H54 (cell line): ENCODE measurements at places on chromosomes 4 and X.

DNA sequence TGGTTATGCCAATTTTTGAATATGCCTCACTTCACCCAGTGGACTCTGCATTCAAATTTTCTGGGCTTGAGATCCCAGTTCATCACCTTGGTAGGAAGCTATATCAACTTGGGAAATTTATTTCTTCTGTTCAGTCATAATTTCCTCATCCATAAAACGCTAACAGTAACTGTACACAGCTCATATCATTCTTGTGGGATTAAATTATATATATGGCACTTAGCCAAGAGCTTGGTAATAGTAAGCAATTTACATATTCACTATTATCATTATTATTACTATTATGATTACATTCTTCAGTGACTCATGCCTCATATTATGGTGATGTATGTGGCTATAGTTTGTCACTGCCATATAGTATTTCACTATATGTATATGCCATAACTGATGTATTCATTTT lies 177.6 kb downstream of the CPE start:
- DNase-seq = no peak

DNA sequence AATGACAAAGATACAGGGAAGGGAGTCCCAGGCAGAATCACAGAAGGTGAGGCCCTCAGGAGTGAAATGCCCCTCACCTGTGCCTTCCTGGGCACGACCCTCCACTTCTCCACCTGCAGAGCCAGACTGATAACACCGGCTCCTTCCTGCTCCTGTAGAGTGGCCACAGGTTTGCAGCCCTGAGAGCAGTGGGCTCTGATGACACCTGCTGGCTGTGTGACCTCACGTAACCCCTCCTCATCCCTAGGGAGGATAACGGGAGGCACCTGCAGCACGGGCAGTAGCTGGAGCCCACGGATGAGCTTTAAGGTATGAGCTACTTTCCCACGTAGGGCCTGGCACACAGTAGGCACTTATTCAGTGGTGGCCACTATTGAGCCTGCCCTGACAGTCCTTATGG lies 25.5 kb upstream of the MAN2B2 start:
- no peak for DNase-seq

- no peak for DNase-seq
Observed at GRCh38 chr4:33162122-33162521, 2442.0 kb downstream of the PCDH7 start.

DNA sequence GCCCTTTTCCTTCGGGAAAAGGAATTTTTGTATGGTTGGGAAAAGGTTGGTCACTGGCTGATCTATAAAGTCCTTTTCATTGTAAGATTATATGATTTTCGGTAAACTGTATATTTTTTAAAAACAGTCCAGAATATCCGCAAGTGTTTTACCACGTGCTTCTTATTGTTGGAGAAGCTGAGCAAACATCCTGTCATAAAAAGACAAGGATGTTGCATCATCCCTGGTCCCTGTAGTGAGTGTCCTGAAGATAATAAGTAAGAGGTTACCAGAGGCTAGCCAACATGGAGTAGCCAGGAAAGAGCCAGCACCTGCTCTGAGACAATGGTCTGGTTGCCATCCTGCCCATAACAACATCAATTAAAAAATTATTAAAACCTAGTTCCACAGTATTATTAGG lies 5.1 kb downstream of the CXCL9 start:
- DNase-seq = no peak

DNA sequence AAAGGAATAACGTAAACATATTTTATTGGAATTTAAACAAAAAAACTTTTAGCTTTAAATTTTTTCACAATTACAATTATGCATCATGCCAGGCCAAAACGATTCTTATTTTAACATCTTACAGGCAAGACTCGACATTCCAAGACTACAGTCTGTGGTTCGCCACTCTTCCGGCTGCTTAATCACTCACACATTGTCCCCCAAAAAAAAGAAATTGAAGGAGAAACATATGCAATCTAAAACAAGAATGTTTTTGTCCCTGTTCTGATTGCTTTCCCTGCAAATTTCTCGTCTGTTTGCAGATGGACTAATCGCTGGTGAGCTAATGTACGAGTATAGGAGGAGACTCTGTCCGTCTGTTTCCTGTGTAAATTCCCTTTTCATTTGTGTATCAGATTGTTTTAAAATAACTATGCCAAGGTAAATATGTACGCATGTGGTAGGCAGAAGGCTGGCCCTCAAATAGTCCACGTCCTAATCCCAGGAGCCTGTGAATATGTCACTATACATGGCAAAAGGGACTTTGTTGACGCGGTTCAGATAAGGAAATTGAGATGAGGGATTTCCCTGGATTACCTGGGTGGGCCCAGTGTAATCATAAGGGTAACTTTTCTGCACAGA lies 37.7 kb upstream of the MTNR1A start:
- no peak for DNase-seq

- no peak for DNase-seq
Observed at GRCh38 chr4:105158837-105159236, 12.2 kb downstream of the TET2 start.

GRCh38 chrX:335758-336155 lies 17.2 kb upstream of the GTPBP6 start:
- no peak for DNase-seq

GRCh38 chrX:121028419-121028818 lies 19.0 kb upstream of the GLUD2 start:
- DNase-seq = no peak

DNA sequence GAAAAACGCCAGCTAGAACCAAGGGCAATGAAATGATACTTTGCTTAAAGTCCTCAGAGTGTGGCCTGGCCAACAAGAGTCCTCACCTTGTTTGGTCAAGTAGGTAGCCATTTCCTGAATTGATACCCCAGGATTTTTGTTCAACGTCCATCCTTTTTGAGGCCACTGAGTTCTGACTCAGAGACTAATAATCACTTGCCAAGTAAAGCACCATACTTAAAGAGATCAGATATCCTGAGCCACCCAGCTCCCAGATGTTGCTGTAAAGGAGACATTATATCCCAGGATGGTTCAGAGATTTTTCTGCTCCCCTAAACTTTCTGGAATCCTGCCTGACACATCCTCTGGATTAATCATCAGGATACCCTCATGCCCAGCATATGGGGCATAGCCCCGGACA lies 190.9 kb downstream of the RAP1GDS1 start:
- no peak for DNase-seq

DNA sequence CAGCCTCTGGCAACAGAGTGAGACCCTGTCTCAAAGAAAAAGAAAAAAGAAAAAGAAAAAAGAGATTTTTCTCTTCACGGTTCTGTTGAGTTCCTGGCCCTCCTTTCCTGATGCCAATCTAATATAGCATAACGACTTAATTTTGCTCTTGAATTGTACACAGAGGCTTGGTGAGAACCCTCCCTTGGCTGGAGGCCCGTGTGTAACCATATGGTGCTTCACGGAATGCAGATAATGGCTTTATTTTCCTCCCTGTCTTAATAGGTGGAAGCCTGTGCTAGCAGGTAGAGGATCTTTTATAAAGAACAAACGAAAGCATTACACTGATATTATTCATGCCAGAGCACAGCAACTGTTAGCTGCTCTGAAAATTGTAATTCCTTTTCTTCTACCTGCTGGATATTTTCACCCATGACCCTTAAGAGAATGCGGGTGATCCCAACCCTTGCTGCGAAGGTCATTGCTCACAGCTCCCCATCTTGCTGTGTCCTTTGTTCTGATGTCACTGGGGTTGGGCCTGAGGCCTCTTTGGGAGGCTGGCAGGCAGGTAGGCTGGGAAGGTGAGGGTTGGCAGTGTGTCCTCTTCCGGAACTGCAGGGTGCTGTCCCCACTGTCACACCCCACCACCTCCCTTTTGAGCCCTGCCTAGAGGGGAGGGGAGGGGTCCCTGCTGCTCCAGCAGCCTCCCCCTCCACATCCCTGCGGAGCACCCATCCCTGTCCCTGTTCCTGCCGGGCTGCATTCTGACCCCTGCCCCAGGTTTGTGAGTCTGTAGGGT lies 83.8 kb upstream of the STOX2 start:
- DNase-seq = no peak
